ENCODE measurements at places on chromosomes 1 and 21.

GRCh38 chr1:244409701-244410100 is 42.0 kb downstream of the ADSS2 start:
- no peak for DNase-seq

DNA sequence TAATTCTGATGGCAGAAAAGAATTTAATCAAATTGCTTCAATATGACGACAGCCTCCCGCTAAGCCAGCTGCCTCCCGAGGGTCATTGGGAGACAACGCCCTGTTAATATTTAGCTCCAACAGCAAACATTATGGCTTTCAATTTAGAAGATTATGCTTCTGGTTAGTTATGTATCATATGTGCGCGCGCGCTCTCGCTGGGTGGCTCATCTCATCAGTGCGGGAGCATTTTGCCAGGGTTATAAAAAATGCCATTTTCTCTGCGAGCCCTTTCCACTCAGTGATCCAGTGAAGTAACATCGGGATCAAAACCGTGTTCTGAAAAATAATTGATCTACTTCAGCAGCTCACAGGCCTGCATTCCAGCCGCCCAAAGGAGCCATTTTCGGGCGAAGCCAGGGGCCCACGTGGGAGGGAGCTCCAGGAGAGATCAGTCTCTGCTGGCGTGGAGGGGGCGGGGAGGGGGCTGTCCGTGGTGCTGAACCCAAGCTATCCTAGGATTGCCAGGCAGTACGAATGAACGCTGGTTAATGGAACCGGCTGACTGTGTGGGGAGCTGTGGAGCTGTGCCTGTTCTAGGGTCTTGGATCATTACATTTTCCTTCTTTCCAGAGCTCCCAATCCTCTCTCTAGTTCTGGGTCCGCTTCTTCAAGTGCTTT is 219.1 kb upstream of the ZC3H12A start:
- DNase-seq = no peak

DNA sequence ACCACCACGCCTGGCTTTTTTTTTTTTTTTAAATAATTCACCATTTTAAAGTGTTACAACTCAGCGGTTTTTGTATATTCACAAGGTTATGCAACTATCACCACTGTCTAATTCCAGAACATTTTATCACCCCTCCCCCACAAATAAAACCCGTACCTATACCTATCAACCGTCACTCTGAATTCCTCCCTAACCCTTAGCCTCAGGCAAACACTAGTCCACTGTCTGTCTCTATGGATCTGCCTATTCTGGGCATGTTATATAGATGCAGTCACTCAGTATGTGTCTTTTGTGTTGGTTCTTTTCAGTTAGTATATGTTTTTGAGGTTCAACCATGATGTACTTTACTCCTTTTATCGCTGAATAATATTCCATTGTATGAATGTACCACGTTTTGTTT is 19.3 kb upstream of the GRHL3 start:
- no peak for DNase-seq

DNA sequence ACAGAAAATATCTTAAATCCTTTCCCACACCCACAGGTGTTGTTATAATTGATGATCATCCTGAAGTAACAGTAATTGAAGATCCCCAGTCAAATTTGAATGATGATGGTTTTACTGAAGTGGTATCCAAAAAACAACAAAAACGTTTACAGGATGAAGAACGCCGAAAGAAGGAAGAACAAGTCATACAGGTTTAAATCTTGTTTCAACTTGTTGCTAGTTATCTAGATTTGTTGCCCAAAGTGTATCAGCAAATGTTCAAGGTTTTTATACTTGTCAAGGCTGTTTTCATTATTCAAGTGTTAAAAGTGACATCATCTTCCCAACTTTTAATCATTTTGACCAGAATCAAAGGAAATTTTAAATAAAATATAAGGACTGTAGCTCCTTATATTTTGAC is 64.7 kb downstream of the PRRC2C start:
- no peak for DNase-seq

DNA sequence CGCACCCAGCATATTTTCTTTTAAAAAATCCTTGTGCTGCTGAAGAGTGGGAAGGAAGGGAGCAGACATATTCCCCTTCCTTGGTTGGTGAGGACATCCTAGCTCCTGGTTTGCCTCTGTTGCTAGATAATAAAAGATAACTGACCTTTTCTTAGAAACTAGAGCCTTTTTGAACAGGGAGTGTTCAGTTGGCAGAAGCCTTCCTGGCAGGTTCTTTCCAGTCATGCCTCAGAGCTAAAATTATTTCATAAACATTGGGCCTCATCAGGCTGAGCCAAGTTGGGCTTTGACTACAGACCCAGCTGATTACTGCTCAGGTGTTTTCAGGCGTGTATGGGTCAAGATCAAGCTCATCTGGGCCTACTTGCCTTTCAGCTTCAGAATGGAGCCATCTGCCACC is 22.7 kb upstream of the SH3BGRL3 start:
- no peak for DNase-seq

DNA sequence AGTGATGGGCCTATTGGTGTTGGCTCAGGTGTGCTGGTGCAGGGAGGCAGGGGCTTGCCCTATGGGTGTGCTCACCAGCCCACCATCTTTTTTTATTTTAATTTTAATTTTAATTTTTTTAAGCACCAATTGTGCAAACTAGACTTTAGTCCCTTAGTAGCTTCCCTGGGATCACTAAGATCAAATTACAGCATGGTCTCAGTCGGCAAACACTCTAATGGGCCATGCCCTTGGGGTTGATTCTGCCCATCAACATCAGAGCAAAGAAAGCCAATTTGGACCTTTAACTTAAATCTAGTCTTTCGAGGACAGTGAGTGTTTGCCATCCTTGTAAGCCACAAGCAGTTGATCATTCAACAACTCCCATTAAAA is 64.7 kb upstream of the KCNE2 start:
- no peak for DNase-seq

DNA sequence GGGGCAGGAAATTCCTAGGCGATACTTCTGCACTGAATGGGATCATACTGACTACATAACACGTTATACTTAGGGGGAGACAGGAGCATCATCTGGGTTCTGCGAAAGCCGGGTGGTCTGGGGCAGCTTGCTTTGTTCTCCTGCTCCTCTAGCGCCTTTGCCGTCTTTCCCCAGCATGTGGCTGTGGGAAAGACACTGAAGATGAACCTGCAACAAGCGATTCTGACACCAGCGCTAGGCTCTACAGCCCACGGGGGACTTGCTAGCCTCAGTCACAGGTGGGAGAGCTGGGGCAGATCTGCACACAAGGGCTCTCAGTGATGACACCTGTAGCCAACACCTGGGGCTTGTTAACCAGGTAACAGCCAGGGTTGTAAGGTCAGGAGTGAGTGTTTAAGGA is 51.8 kb downstream of the CD46 start:
- DNase-seq = no peak

- DNase-seq = no peak
Measured at GRCh38 chr1:114082867-114083585, 70.6 kb downstream of the SYT6 start.

DNA sequence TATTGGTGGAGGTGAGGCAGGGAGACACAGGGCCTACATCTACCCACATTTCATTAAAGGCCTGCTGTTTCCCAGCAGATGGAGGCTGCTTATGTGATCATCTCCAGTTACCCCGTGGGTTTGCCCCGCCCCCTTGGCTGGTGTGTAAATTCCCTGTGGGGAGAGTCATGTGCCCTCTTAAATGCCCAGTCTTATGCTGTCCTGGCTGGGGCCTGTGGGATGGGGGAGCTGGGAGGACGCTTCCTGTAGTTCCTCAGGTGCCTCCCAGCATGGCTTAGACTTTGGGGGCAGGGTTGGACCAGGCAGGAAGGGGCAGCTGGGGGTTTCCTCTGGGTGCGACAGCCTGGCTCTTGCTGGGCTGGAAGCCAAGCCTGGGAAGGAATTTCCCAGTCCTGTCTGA is 15.5 kb upstream of the CITED4 start:
- DNase-seq = no peak
